ENCODE measurements at places on chromosomes 3 and 15.

GRCh38 chr3:47890828-47891612 is 88.1 kb downstream of the DHX30 start:
- no peak for DNase-seq

GRCh38 chr3:96958856-96959255 is 144.5 kb downstream of the EPHA6 start:
- no peak for DNase-seq

- no peak for DNase-seq
These were observed 27.9 kb downstream of the FBXO45 start for GRCh38 chr3:196596355-196596754.

DNA sequence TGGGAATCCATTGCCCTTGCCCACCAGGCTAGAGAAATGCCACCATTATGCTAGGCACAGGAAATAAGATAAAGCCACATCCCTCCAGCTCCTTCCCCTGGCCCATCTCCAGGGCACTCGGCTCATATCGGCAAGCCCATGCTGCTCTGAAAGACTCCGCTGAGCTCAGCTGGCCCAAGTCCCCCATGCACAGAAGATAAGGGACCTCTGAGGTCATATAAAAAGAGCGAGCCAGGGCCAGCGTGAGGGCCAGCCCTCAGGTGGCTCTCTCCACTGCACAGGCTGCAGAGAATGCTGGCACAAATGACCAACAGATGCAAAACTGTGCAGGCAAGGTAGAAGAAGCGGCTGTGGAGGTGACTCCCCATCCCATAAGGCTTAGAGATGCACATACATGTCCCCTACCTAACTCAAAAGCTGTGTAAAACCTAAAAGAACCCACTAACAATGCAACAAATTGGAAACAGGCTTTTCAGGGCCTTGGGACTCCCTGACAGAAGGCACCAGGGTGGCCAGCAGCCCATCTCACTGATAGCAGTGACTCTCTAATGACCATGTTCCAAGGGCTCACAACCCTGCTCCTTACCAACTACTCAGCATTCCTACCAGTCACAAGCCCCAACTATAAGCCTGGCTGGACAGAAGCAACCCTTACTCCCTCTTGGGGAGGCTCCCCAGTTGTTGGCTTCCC is 3.0 kb downstream of the RAB6B start:
- DNase-seq: no peak

DNA sequence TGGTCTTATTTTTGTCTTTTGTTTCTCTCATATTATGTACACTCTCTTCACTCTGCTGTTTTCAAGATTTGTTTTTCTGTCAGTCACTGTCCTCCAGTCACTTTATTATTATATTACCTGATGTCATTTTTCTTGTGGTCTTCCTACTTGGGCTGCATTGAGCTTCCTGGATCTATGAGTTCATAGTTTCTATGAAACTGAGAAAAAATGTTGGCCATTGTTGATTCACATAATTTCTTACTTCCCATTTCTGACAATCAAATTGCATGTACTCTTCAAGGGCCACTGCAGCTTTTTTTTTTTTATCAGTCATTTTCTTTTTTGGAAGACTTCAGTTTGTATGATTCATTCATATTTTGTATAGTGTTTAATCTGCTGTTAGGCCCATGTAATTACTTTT is 1180.6 kb upstream of the GBE1 start:
- no peak for DNase-seq

DNA sequence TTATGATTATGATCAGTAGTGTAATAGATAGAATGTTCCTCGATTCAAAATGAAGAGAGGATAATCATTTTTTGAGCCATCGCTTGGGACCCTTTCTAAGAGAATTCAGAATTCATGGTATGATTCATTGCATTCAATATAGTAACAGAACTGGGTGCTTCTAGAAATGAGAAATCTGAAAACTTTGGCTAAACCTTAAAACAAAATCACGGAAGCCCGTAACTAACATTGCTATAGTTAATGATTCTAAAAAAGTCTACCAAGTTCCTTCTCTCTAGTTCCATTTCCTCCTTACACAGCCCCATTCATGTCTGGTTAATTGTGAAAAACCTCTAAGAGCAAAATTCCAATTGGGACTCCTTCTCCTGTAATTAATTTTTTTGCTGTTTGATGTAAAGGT is 217.1 kb downstream of the GBE1 start:
- no peak for DNase-seq

DNA sequence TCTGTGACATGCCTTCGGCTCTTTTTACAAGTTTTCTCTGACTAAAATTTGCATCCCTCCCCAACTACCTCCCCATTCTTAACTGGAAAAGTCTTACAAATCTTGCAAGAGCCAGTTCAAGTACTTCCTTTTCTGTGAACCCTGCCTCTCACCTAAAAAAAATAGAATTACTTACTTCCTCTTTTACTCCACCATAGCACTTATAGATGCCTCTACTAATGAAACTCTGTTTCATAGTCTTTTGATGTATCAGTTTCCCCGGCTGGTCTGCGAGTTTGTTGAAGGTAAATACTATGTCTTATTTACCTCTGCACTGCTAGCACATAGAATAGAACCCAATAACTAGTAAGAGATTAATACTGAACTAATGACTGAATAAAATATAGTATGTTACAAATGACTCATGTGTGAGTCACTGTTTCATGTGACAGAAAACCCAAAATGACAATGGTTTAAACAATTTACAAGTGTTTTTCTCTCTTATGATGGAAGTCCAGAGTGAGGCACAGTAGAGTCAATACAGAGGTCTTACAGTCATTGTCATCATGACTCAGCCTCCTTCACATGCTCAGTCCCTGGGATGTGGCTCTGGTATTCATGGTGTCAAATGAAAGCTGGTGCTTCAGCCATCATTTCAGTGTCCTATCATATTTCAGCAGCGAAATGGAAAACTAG is 393.5 kb downstream of the RSL24D1 start:
- DNase-seq: no peak

- DNase-seq: no peak
These were observed 74.8 kb upstream of the PIAS1 start for GRCh38 chr15:67979281-67979680.

GRCh38 chr3:159620873-159621272 is 367.8 kb upstream of the IL12A start:
- DNase-seq: no peak

- DNase-seq: no peak
These were observed 251.1 kb downstream of the ULK4 start for GRCh38 chr3:41710646-41711388.

DNA sequence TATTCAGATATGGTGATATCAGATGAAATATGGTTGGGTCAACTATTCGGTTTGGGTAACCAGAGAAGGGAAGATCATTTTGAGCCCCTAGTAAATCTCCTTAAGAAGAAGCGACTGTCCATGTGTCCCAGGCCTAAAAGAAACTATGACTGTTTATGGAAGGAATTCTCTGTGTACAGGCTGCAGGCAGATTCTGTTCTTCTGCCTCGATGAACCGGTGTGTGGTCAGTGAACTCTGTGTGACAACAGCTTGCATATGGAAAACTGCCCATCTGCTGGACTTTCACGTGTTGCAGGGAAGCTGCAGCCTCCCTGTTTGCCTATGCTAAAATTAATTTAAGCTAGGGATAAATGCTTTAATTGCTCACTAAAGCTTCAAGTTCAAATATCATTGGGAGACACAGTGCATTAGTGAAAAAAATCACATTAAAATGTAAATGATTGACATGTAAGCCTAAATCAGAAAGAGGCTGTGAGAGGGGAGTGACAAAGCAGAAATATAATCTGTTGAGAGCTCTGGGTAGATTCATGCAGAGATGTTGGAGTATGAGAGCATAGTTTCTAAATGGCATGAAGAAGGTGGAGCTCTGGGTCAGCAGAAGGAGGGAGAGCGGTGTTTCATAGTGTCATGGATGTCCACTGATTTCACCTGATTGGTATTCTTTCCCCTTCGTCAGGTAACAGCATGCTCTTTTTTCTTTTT is 65.4 kb upstream of the PFN2 start:
- DNase-seq: no peak

- no peak for DNase-seq
These were observed 162.5 kb downstream of the CADPS start for GRCh38 chr3:62712746-62713145.

- DNase-seq: no peak
These were observed 6.8 kb downstream of the IP6K1 start for GRCh38 chr3:49779358-49780079.
